NCI-H774 (cell line): ENCODE measurements at places on chromosomes 11 and 22.

DNA sequence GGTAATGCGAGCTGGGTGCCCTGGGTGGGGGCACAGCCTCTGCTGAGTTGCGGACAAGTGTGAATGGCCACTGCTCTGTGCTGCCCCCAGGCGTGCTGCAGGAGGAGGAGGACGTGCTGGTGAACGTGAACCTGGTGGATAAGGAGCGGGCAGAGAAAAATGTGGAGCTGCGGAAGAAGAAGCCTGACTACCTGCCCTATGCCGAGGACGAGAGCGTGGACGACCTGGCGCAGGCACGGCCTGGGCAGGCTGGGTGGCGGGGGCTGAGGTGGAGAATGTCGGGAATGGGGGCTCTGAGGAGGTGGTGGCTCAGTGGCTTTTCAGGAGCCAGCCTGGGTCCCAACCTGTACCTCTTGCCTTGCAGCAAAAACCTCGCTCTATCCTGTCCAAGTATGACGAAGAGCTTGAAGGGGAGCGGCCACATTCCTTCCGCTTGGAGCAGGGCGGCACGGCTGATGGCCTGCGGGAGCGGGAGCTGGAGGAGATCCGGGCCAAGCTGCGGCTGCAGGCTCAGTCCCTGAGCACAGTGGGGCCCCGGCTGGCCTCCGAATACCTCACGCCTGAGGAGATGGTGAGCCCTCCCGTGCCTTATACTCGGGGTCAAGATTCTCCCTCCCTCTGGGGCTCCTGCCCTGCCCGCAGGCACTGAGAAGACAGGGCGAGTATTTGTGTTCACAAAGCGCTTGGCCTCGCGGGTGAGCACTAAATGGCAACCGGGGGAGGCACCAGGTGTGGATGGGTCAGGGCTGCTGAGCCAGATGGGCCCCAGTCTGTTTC lies 4.6 kb downstream of the SART1 start:
- no peak for DNase-seq

DNA sequence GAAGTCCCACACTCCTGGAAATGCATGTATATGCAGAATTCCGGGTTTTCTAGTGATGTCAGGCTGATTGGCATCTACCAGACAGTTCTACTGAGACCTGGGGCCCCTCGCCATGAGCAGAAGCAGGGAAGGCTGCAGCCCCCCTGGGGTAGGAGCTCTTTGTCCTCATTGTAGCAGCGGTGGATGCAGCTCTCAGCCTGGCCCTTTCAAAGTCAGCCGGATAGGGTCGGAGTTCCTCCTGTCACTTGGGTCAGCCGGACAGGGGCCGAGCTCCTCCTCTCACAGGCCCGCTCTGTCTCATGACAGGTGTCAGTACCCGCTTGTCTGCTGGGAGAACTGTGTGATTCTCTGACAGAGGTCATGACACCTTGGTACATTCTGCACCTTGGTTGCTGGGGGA lies 30.0 kb downstream of the MRGPRD start:
- DNase-seq, result no peak

DNA sequence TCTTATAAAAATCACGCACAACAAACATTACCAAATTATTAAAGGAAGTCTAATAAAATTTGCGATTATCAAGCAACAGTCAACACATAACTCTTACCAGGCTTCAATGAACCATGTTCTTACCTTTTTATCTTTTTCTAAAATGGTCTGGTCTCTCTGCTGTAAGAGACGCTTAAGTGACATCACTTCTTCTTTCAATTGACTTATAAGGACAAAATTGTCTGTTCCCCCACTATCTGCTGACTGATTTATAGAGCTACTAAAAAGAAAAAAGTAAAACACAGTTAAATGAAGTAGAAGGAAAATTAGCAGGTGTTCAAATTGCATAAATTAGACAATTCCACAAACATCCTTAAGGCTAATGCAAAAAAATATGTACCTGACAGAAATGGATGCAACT lies 10.9 kb downstream of the FAM76B start:
- DNase-seq, result no peak

- DNase-seq, result no peak
Measured at GRCh38 chr11:11520231-11521015, 101.4 kb downstream of the GALNT18 start.

DNA sequence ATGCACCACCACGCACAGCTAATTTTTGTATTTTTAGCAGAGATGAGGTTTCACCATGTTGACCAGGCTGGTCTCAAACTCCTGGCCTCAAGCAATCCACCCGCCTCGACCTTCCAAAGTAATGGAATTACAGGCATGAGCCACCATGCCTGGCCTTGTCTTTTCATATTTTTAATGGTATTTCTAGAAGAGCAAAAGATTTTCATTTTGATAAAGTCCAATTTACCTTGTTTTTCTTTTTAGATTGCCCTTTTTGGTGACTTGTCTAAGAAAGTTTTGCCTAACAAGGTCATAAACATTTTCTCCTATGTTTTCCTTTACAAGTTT lies 45.5 kb upstream of the MICAL2 start:
- DNase-seq, result no peak

DNA sequence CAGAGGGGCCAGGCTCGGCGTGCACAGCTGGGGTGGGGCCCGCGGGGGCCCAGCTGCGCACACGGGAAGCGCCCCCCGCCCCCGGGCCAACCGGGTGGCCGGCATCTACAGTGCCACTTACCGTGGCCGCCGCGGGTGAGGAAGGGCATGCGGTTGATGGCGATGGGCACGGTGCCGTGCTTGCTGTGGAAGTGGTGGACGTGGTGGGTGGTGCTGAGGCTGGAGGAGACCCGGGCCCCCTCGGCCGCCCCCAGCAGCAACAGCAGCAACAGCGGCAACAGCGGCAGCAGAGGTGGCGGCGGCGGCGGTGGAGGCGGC lies 51.4 kb downstream of the SLC22A12 start:
- no peak for DNase-seq

DNA sequence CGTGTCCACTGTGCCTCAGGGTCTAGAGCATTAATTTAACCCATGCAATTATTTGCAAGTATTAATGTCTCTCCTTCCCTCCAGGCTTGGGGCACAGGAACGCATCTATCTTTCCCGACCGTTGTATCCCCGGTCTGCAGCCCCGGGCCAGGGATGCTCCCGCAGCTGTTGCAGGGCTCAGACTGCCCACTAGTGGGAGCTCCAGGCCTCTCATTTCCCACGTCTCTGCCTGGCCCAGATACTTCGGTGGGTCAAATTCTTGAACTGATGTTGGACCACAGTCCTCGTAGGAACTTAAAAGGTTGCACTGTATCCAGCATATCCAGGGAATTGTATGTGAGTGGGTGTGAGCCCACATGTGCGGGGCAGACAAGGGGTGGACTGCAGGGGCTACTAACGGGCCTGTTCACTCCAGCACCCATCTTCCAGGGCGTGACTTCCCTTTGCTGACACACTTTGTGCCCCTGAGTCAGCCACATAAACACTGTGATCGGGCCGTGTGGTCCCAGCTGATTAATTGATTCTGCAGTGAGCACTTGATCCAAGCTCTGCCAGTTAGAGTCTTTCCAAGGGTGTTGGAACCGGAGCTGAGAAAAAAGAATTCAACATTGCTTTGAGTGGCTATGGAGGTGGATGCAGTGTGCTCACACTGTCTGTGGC lies 451.3 kb downstream of the TBC1D22A start:
- DNase-seq, result no peak

DNA sequence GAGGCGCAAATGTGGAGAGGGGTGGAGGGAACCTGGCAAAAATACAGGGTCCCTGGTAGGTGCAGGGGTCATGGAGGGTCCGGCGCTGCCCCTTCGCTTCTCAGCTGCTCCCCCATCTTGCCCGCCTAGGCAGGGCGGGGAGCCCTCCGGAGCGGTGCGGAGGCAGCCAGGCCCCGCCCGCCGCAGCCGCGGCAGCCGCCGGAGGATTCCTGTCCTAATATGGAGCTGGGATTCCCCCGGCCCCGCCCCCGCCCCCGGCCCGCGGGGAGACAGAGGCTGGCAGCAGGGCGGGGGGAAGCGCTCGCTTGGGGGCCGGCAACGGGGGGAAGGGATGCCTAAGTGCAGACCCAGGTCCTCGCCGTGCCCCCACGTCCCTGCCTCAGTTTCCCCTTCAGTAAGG lies 1.0 kb upstream of the NPAS4 start:
- DNase-seq, result peak; percentile 7

- no peak for DNase-seq
Measured at GRCh38 chr11:15034687-15035267, 38.6 kb upstream of the CALCB start.

DNA sequence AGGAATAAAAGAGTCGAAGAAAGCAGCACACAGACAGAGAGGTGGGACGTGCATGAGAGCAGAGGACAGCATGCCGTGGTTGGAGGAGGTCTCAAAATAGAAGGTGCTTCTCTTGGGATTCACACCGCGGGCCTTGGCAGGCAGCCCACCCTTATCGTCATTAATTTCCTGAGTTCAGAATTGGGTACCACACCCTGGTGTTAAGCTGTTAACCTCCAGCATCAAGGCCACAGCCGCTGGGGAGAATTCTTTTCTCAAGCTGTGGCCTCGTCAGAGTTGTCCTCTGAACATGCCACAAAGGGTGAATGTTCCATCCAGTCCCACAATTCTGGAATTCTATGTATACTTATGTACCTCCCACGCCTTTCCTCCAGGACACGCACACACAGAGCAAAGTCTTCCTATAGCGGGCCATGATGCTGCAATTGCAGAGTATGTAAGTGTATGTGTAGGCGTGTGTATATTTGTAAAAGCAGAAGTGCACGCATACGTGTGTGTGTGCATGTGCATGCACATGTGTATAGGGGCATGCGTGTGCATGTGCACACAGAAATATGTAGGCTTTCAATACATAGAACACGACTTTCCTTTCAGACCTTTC lies 39.0 kb downstream of the ADAMTS8 start:
- DNase-seq, result no peak

DNA sequence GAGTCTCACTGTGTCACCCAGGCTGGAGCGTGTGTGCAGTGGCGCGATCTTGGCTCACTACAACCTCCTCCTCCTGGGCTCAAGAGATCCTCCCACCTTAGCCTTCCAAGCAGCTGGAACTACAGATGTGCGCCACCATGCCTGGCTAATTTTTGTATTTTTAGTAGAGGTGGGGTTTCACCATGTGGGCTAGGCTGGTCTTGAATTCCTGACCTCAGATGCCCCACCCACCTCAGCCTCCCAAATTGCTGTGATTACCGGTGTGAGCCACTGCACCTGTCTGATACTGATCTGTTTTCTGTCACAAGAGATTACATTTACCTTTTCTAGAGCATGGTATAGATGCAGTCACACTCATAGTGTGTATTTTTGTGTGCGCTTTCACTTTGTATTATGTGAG lies 11.6 kb downstream of the ATG13 start:
- DNase-seq, result no peak

- DNase-seq, result no peak
Measured at GRCh38 chr22:44090571-44090905, 66.4 kb downstream of the PARVB start.

- DNase-seq, result no peak
Measured at GRCh38 chr22:17114173-17114897, 6.8 kb downstream of the TMEM121B start.

DNA sequence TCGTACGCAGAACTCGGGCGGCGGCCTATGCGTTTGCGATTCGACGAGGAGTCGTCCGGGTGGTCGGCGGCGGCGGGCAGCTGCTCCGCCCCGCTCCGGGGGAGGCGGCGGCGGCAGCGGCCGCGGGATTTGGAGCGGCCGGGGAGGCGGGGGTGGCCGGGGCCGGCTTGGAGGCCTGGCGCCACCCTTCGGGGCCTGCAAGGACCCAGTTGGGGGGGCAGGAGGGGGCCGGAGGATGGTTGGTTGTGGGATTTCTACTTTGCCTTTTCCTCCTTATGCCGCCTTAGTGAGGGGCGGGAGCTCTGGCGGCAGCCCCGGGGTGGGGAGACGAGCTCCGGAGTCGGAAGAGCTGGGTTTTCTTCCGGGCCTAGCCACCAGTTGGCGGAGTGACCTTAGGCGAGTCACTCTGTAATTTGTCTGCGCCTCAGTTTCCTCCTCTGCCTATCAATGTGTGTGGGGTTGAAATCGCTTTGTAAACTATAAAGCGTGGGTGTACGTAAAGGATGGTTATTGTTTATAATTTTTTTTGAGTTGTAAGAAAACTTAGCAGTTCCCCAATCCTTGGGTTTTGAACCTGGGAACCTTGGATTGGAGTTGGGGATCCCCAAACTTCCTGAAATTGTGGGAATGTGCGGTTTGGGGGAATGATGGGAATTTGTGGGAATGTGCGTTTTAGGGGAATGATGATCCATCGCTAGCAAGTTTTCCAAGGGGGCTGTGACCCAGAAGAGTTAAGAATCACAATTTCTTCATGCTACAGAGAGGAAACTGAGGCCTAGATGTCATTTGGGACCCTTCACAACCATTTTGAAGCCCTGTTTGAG lies 679 bp downstream of the TUG1 start:
- no peak for DNase-seq

GRCh38 chr11:17209939-17210245 lies 2.1 kb upstream of the PIK3C2A start:
- DNase-seq, result no peak

DNA sequence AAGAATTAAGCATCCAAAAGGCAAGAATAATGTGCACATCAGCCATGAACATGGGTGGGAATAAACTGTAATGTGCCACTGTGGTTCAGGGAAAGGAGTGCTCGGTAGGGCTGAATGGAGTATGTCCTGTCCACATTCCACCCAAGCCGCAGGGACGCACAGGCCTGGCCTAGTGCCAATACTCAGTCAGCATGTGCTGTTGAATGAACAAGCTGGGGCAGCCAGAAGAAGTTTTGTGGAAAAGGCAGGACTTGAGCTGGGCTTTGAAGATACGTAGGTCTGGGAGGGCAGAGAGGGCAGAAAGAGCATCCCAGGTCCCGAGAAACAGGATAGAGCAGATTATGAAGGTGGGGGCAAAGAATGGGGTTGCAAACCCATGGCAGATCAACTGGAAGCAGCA lies 60.0 kb upstream of the PLET1 start:
- DNase-seq, result no peak

DNA sequence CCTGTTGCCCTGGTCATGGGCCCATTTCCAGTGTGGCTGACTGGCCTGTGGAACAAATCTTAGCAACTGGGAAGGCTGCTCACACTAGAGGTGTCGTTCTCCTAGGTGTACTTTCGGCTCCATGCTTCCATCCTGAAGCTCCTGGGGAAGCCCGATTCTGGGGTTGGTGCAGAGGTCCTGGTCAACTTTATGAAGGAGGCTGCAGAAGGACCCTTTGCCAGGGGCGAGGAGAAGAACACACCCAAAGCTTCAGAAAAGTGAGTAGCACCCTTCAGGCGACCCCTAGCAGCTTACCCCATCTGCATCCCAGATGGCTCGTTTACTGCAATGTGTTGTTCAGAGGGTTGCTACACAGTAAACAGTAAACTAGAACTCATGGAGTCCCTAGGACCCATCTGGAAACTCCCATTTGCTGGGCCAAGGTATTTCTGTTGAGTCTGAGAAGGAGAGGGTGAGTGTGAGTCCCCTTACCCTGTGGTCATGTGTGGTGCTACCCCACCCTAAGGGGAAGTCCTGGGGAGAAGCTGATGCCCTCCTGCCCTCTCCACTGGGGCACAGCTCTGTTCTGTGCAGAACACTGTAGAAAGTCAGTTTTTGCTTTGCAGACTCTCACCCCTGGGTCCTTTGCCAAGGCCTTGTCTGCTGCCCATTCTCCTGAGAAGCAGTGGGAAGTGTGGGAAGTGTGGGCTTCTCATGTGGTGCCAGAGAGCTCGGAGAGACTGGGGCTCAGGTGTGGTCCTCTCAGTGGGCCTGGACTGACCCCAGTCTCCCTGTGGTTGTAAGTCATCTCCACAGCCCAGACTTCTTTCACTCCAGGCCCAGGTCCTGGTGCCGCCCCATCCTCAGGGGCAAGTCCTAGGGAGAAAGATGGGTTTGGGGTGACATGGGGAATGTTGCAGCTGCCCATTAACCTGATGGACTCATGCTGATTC lies 85.0 kb downstream of the CABIN1 start:
- no peak for DNase-seq
